ENCODE measurements at places on chromosomes 13 and 19.

DNA sequence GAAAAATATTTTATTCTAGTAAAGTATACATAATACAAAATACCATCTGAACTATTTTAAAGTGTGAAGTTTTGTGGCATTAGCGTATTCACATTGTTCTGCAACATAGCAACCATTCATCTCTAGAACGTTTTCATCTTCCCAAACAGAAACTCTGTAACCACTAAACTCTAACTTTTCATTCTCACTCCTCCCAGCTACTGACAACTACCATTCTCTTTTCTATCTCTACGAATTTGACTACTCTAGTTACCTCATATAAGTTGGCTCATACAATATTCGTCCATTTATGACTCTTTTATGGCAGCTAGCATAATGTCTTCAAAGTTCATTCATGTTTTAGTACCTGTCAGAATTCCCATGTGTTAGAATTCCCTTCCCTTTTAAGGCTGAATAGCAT, 150.5 kb upstream of the MIR17HG start:
- no peak for DNase-seq

GRCh38 chr19:22263121-22263520, 23.1 kb upstream of the ZNF729 start:
- no peak for DNase-seq

DNA sequence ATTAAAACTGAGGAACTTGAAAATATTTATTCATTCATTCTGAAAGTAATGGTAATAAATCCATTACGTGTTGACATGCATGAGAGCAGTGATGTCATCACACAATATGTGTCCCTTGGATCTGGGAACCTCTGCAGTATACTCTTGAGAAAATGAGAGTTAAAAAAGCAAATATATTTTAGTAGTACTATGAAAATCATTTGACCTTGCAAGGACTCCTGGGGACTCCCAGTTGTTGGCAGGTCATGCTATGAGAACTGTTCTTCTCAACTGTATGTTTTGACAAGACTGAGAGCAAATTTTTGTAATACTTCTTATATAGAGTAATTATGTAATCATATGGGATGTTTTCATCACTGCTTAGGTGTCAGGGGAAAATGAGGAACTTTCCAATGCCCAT, 249.4 kb downstream of the PCCA start:
- no peak for DNase-seq

- peak; percentile 39 for DNase-seq
Measured at GRCh38 chr19:38949580-38950367, 19.0 kb downstream of the MRPS12 start.

All from stimulated activated CD8-positive, alpha-beta memory T cell treated with anti-CD3 and anti-CD28 coated beads, Interleukin-7, amount 100 ng/mL, for 1 hour (primary cell).